Stimulated activated CD8-positive, alpha-beta memory T cell treated with anti-CD3 and anti-CD28 coated beads, Interleukin-7, amount 100 ng/mL, for 4 hours (primary cell): ENCODE measurements at places on chromosomes 3 and 15.

DNA sequence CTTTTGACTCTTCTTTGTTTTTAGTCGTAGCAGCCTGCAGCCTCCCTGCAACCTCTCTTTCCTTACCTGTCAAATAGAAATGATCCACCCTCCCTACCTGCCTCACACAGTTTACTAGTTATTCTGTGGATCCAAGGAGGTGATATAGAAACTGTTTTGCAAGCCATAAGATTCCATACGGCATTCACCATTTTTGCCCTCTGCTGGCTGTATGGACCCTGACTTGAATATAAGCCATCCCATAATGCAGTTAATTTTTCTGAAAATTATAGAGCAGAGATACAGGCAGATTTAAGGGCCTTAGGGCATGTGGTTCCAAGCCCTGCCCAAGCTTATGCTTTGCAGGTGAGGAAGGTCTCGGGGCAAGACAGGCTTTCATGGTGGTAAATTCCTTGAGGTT, 63.8 kb downstream of the CPN2 start:
- DNase-seq, result no peak

GRCh38 chr3:74506246-74506645, 108.2 kb downstream of the CNTN3 start:
- no peak for DNase-seq

DNA sequence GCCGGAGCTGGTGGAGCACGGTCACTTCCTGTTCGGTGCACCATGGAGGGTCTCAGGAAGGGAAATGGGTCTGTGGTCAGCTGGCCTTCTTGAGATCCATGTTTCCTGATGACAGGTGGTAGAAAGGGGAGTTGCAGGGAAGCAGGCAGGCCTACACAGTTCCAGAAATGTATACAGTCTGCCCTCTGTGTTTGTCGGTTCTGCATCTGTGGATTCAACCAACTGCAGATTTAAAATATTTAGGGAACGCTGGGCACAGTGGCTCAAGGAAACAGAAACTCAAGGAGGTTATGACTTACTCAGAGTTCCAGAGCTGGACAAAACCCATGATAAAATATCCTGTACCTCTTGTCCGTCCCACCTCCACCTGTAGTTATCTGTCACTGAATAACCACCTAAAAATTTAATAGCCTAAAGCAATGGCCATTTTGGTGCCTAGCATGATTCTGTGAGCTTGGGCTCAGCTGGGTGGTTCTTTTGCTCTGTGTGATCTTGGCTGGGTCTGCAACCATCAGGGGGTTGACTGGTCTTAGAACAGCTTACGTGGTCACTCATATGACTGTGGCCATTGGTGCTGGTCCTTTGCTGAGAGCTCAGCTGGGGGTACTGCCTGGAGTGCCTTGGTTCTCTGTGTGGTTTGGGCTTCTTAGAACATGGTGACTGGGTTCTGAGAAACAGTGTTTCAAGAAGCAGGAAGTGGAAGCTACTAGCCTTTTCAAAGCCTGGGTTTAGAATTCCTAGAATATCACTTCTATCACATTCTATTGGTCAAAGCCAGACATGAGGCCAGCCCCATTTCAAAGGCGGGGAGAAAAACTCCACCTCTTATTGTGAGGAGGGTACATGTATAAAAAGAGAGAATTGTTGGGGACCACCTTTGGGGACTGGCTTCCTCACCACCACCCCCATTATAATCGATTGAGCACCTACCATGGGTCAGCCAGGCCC, 239.7 kb upstream of the BHLHE40 start:
- DNase-seq, result no peak

- DNase-seq, result no peak
Observed at GRCh38 chr3:101259485-101260341, 60.7 kb downstream of the IMPG2 start.

- DNase-seq, result no peak
Observed at GRCh38 chr15:71808311-71809020, 1.9 kb upstream of the NR2E3 start.

- DNase-seq, result no peak
Observed at GRCh38 chr3:55180161-55180560, 252.3 kb upstream of the LRTM1 start.

DNA sequence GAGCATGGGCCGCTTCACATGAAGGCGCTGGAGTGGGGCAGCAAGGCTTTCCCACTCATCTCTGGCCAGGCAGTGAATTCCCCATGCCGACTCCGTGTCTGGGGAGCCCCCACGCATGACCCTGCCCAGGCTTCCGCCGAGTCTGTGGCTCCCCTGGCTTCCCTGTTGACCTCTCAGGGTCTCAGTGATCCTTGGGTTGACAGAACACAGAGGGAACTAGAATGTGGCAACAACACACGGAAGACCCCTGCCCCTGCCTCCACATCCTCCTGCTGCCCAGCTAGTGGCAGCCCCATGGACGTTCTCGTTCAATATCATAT, 61.3 kb downstream of the ATP2B2 start:
- no peak for DNase-seq

- DNase-seq, result no peak
Observed at GRCh38 chr3:98339031-98339430, 14.6 kb upstream of the OR5K4 start.

DNA sequence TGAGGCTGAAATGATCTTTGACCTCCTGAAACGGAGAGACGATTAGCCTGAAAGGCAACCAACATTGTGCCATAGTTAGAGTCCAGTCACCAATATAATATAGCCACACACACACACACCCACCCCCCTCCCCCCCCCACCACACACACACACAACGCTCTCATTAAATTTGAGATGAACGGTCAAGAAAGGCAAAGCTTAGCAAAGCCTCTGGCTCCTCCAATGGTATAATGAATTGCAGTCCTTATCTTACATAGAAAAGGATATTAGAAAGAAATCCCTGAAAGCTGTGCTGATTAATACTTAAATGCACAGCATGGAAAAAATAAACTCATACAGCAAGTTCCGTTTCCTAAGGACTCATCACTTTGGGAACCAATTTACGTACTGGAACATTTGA, 876 bp upstream of the ZNF385D start:
- no peak for DNase-seq

DNA sequence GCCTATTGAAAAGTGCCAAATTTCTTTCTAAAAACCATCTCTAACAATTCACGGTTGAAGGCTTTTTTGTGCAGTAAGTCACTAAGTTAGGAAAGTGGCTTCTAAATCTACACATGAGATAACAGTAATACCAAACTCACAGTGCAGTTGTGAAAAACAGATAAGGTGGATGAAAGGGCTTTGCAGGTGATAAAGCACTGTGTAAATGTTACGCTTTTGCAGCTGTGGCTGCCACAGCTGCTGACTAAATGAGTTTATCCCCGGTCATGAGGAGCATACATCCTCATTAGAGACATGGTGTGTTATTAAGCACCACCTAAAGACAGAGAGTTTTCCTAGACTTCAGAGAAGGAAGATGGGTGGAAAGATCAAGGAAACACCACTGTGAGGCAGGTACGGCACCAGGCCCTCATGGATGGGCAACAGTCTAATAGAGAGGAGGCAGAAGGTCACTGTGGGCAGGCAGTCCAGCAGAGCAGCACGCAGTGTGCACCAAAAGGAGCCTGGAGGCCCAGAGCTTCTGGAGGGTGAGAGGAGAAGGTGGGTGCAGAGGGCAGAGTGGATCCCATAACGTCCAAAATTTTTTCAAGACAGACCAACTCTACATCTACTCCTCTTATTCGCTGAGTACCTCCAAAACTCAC, 68.5 kb downstream of the FMN1 start:
- no peak for DNase-seq

DNA sequence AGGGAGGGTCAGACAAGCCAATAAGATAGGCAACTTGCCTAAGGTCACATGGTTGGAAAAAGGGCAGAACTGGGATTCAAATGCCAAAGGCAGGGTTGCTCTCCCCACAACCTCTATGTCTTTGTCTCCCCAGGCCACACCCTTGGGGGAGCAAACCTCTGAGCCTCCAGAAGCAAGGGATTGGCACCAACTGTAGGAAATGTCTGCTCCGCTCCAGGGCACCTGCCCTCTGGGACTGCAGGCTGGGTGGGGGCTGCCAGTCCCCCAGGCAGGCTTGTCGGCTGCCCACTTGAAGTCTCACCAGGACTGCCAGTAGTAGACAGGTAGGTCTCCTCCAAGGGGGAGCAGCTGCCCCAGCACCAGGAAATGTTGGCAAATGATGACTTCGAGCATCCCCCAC, 2.0 kb downstream of the FAM3D start:
- no peak for DNase-seq

GRCh38 chr15:34031987-34032760, 6.8 kb downstream of the AVEN start:
- no peak for DNase-seq

GRCh38 chr3:185272033-185272432, 18.2 kb upstream of the EHHADH start:
- DNase-seq, result no peak

GRCh38 chr3:2420919-2421318, 322.3 kb downstream of the CNTN4 start:
- DNase-seq, result no peak

DNA sequence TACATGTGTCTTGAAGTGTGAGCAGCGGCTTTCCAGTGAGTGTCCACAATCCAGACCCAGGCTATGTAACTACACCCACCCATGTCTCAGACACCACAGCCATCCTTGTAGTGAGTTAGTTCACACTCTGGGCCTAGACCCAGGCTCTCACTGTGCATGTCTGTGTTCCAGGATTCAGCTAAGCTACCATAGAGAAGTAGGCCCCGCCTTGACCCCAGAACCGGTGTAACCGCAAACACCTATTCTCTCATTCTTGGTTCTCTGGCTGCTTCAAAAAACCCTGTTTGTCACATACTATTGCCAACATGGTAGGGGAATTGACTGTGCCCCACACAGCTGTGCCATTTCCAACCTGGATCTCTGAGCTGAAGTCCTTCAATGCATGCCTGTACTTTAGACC, 560.6 kb downstream of the RSL24D1 start:
- no peak for DNase-seq

DNA sequence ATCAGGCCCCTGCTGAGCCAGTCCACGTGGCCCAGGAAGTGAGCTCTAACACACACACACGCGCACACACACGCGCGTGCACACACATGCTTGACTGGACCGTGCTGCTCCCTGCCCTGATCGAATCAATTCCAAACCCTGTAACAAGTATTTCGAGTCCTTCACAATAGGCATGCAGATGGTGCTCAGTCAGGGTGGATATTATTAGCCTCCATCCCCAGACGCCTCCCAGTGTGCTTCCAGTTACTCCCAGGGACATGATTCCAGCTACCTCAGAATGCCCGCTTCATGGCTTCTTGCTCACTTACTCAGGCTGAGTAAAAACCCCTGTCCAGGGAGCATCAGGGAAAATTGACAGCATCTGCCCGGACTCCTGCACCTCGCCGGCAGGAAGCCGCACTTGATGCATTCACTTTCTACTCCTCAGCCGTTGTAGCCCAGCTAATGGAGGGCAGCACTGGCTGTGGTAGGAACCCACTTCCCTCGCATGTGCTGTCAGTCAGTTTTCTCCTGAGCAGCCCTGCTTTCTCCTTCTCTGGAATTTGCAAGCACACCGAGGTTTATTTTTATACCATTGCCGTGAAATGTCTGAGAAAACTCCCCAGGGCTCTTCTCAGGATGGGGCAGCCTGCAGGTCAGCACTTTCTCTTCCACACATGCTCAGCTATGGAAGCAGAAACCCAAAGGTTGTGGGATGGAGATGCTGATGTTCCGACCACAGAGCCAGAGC, 126.1 kb upstream of the ABHD17C start:
- no peak for DNase-seq

GRCh38 chr3:14373753-14374376, 28.5 kb upstream of the SLC6A6 start:
- no peak for DNase-seq

GRCh38 chr15:66169023-66169422, 84.5 kb downstream of the MEGF11 start:
- no peak for DNase-seq

- no peak for DNase-seq
Observed at GRCh38 chr3:63807961-63808565, 11.0 kb upstream of the C3orf49 start.

DNA sequence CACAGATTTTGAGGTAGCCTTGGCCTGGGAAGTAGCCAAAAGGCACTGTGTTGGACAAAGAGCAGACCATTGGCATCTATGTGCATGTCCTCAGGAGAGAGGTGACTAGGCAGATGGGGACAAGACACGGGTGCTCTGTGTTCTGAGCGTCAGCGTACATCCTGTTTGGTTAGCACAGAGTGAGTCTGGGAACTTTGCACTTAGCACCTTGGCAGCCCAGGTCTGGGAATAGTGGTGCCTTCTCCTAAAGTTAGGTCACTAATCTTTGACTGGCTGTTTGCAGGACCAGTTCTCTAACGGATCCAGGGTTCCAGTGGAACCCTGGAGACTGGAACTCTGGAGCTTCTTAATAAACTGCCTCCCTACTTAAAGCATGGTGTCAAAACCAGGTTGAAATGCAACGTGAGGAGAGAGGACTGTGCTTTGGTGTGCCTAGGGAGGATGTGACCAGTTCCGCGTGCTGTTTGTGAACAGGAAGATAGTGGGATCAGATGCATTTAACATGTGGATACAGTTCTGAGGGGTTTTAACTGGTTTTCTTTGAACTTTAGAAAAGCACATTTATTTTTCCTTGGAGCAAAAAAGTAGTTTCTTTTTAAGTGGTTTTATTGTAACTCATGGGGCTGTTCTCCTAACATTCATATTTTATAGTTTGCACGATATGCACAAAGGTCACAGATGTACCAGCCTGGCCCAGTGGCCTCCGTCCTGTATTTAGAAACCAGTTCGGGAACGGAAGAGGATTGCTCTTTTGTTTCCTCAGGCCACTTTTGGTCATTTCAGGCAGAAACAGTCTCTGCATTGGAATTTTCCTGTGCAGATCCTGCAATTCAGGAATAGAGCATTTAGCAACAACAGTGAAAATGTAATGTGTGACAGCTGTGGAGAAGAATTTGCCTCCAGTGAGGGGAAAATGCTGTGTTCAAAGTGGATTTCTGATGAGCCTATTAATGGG, 48.8 kb downstream of the ABHD2 start:
- no peak for DNase-seq

- DNase-seq, result no peak
Observed at GRCh38 chr3:137582484-137582883, 181.6 kb upstream of the SOX14 start.

- no peak for DNase-seq
Observed at GRCh38 chr3:126125341-126125740, 41.4 kb upstream of the SLC41A3 start.

GRCh38 chr3:197521277-197522182, 34.2 kb downstream of the BDH1 start:
- no peak for DNase-seq

GRCh38 chr3:176906046-176906905, 291.0 kb downstream of the TBL1XR1 start:
- DNase-seq, result no peak

DNA sequence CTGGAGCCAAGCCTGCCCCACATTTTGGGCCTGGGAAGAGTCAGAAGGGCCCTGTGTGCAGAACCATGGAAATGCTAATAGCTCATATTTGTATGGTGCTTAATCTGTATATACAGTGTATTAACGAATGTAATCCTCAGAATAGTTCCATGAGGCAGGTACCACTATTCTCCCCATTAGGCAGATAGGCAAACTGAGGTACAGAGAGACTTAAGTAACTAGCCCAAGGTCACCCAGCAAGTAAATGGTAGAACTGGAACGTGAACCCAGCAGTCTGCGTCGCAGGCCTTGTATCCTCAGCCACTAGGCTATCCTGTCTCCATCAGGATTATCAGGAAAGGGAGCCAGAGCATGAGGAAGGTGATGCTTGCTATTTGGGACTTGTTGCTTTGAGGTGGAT, 28.0 kb upstream of the GLCE start:
- no peak for DNase-seq

GRCh38 chr3:14784087-14784681, 34.6 kb upstream of the FGD5 start:
- DNase-seq, result no peak

- no peak for DNase-seq
Observed at GRCh38 chr3:175590745-175591144, 731.6 kb downstream of the NAALADL2 start.
